CD4-positive, alpha-beta T cell treated with Interleukin-12 subunit alpha and Interleukin-12 subunit beta, for 1 hour (primary cell): ENCODE measurements at places on chromosomes 7 and 10.

GRCh38 chr10:43795639-43796038, 147.0 kb upstream of the ZNF32 start:
- no peak for DNase-seq

DNA sequence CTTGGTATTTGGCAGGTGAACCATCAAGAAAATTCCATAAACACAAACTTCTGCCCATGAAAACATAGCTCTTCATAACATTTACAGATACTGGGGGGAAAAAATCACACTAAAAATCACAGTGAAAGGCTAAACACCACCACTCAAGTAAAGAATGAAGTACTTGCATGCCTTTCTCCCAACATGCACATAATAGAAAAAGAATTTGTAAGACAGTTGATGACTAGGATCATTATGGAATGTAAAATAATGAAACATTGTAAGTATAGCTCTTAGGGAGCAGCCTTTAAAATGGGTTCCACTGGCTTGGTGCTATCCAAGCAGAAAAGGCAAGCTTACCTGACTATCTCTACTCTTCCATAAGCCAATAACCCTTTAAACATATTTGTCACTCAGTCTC, 299.9 kb upstream of the LRRN3 start:
- DNase-seq: no peak

- no peak for DNase-seq
These were observed 382.4 kb downstream of the ARL4A start for GRCh38 chr7:13069841-13070240.

DNA sequence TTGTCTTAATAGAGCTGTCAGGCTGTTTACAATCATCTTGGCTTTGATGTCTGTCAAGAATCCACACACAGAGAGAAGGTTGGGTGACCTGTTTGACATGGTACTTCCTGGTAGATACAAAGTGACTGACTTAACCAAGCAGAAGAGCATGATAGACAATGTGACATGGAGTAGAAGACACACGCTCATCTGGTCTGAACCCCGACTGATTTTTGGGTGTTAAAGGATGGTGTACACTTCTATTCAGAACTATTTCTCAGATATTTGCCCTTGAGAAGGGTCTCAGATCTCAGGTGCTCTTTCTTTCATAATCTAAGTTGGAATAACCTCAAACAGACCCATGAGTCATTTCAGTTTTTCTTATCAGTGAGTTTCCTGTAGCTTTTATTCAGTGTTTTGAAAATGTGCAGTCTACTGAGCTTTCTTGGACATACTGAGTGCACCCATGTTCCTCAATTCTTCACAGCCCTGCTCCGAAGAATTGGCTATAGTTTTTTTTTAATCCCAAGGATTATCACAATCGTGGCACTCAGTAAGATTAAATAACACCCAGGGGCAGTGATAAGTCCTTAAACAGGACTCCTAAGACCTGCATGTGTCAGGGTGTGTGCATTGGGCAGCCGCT, 46.4 kb upstream of the NXPH1 start:
- no peak for DNase-seq

DNA sequence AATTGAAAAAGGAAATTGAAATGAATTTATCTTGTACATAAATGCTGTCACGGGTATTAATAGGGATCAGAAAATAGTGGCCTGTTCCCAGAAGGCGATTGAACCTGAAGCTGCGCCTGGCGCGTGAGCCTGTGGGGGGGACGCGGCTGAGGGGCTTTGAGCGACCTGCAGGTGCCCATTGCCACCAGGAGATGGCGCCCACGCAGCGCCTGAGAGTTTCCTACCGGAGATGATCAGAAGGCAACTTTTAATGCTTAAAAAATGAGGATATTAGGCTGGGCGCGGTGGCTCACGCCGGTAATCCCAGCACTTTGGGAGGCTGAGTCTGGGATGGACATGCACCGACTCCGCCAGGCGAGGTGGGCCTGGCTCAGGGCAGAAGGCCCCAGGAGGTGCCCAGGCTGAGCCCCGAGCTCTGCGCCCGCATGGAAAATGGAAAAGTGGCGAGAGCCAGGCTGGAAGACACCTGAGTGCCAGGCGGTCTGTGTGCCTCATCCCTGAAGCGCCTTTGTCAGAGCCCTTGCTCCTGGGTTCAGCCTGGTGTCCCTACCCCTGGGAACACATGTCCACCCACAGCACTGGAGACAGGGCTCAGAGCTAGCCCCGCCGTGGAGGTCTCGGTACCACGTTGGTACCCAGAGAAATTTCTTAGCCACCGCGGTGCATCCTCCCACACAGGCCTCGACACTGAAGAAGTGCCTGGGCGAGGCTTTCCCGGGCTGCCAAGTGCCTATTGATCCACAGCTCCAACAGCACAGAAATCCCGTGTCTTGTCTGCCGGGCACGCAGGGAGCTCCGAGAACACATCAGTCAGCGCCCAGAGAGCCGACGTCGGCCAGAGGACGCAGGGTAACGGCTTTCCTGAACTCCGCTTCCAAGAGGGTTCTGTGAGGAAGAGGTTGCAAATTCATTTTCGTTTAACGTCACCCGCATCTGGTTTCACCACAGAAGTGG, 117.4 kb downstream of the INPP5A start:
- peak; percentile 44 for DNase-seq

DNA sequence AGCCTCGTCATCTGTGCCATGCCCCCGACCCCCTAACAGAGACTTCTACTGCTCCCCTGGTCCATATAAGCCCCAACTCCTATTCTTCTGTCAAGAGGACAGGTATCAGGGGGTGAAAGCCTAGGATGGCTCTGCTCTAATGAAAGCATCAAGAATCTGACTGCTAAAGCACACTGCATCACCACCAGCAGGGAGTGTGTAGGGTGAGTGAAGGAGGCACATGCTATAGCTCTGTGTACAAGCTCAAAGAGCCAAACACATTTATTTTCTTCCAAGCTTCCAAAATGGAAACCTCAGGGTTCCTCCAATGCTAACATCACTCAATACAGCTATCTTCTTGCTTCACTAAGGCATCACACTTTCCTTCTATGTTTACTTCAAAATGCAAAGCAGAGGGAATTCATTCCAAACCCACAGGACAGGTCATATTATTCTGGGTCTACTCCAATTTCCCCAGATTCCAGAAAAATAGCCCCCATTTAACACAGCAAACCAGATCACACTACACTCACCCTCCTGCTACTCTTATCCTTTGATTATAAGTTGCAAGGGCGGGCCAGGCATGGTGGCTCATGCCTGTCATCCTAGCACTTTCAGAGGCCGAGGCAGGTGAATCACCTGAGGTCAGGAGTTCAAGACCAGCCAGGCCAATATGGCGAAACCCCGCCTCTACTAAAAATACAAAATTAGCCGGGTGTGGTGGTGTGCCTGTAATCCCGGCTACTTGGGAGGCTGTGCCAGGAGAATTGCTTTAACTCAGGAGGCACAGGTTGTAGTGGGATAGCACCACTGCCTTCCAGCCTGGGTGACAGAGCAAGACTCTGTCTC, 36.6 kb downstream of the RHEB start:
- no peak for DNase-seq

- no peak for DNase-seq
These were observed 108.1 kb upstream of the PCDH15 start for GRCh38 chr10:54909165-54909564.

DNA sequence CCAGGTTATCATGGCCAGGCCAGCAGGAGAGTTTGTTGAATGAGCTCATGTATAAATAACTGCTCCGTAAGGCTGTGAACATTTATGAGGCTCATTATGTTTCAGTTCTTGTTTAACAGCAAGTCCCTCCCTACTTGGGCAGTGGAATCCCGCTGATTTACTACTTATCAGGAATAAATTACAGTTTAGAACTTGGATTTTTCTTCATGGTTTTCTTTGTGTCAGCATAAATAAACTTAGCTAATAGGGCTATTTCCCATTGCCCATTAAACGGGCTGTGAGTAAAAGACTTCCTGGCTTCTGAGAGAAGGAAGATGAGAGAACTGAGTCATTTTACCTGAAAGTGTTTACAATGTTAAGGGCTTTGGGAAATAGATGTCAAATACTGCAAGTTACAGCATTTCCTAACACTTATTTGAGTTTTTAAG, 701.6 kb upstream of the ANKRD30A start:
- DNase-seq: no peak

DNA sequence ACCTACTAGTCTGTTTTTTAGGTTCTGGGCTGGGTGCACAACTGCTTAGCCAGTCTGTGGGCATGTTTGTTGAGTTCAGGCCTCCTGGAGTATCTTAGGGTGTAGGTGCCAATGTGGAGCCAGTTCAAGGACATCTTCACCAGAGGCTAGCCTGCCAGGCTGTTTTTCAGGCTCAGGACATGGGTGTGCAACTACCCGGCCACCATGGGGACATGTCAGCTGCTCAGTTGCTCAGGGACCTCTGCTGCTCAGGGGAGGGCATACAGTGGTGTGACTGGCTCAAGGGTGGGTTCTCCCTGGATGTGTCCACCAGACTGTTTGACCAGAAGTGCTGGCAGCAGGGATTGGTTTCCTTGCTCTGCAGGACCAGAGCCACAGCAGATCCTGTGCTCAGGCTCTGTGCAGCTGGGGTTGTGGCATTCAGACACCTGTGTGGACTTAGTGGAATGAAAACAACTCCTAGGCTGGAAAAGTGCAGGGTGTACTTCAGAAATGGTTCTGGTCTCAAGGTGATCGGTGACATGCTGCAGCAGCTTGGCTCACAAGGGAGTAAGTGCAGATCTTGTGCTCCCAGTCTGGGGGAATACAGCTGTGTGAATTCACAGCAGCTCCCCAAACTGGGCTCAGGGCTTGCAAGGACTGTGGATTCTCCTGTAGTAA, 44.8 kb downstream of the PALS2 start:
- DNase-seq: no peak

DNA sequence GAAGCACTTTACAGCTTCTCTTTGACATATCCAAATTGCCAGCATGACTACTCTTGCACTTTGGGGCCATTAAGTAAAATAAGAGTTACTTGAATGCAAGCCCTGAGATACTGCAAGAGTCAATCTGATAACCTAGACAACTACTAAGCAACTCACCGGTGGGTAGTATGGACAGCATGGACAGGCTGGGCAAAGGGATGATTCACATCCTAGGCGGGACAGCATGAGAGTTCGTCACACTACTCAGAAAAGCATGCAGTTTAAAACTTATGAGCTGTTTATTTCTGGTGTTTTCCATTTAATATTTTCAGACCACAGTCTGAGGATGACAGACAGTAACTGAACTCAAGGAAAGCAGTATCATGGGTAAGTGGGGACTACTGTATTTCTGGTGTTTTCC, 84.0 kb downstream of the ORC5 start:
- DNase-seq: no peak

DNA sequence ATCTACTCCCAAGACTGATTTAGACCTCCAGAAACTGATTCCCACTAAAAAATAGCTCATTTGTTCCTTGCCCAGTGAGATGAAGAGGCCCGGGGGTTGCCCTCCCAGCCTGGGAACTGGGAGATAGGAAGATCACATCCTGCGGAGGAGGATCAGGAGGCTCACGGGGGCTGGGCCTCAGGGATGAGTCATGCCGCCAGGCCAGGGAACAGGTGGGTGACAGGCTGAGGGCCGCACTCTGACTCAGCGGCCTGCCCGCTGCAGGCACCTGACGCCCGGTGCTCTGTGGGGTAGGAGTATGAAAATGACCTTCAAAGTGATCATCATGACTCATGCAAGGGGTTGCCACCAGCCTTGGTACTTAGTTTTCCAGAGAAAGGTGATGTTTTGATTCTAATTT, 104.5 kb upstream of the ZPBP start:
- DNase-seq: no peak

- DNase-seq: peak; percentile 19
These were observed 55.8 kb downstream of the TMEM26 start for GRCh38 chr10:61397175-61397986.

DNA sequence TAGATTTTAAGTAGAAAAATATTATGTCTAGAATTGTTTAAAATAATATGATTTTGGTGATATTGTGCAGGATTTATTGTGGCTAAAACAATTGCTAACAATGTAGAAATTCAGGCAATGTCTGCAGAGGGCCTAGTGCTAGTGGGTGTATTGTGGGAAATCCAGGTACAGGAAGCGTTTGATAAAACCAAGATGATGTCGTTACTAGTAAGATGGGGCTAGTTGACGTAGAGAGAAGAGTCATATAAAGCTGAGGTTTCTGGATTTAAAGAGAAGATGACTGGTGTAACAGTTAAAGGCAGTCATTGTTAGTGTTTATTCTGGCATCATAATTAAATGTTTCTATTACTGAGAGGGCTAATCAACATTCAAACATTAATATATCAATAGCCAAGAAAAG, 43.5 kb downstream of the ADK start:
- peak; percentile 39 for DNase-seq

DNA sequence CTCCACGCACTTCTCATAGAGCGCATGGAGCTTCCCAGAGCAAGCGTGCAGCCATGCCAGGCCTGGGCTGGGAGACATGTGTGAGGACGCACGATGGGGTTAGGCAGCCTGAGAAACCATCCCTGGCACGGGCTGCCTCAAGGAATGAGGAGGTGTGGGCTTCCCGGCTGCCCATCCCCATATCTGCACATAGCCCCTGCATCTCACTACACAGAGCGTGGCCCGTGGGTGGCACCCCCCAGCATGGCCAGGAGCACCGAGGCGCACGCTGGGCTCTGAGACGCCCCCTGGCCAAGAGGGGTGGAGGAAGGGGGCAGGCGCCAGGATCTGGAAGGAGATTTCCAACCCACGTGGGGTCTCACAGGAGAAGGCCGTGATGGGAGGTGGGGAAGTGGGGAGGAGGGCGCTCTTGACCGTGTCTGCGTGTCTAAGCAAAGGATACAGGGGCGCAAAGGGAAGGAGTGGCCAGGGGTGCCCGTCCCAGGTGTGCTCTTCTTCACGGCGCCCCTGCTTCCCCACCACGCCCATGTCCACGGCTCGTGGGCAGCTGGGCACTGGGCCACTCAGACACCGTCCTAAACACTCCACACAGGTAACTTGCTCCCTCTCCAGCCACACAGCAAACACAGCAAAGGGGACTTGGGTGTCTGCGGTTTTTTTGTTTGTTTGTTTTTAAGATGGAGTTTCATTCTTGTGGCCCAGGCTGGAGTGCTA, 340.5 kb downstream of the PTPRN2 start:
- no peak for DNase-seq

GRCh38 chr7:96219378-96220130, 102.3 kb downstream of the SLC25A13 start:
- no peak for DNase-seq

- no peak for DNase-seq
These were observed 8.2 kb upstream of the NPFFR1 start for GRCh38 chr10:70292004-70292403.

DNA sequence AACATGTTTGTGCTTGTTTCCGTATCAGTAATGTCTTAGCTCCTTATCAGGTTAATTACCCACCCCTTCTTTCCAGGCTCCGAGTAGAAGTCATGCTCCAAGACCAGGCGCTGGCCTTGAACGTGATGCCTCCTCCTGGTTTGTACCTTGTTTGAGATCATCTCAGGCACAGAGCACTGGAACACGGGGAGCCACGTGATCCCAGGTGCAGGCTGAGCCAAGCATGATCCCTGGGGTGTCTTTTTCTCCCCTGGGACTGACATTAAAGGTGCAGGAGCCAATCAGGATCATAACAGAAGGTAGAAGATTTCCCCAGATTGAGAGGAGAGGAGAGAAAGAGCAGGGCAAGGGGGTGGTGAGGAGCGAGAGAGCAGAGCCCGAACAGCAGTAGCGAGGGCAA, 626.1 kb upstream of the GALNT17 start:
- no peak for DNase-seq
